Lower lobe of right lung (tissue), 2 donors: ENCODE measurements at places on chromosomes 7 and 10. TPM values are rescaled to one million over a fixed set of nuclear protein-coding genes. Genes with fewer than 3 reads are reported as not detected.

DNA sequence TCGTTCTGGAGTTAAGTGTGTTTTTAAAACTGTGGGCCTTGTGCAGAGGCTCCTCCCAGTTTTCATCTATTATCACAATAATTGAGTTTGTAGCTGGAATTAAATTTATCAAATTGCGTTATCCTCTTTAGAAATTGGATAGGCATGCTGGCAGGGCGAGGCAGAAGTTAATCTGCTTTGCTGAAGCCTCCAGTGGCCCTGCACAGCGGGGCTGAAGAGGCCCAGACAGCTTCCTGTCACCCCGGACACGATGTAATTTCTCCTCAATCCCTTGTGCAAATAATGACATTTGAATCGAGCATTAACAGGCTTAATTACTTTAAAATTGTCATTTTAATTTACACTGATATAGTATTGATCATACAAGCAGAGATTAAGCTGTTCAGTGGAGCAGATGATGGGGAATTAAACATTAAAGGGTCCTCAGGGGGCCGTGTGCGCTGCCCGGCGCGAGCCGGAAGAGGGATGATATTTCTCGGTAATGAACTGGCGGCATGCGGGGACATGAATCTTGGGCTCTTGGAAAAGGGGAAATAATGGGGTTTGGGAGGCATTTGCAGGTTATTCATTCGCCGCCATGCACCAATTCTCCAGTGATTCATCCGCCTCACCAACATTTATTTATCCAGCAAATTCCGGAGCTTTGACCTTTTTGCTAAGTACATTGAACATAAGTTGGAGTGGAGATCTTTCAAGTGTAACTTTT lies 118.5 kb downstream of the NKX6-2 start:
- DNase-seq = peak; percentile 35
- peaks cover 11% of the 10 kb centered on the region for H3K4me1 ChIP-seq
- peak overlapping the region; percentile 36 for H3K27ac ChIP-seq
- no peaks in the 10 kb centered on the region for H3K36me3 ChIP-seq
- H3K4me3 ChIP-seq = no peak overlapping the region
- no peaks in the 10 kb centered on the region for H3K27me3 ChIP-seq

Gene PRF1
- 29.5 TPM for total RNA-seq

DNA sequence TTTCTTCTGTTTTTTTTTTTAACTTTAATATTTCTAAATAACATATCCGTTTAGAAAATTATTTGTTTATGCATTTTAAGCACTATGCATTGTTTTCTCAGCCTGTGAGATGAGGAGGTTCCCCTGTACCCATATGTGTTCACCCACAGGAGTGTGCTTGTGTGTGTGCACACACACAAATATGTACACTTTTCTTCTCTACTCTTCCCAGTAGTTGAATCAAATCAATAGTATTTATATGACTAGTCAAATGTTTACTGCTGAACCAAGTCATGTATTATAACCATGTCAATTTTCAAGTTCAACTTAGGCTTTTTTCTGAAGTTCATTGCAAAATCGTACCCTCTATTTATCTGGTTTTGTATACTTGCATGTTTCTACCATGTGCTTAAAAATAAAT lies 37.3 kb downstream of the HDAC9 start:
- H3K4me3 ChIP-seq = no peak overlapping the region
- H3K27ac ChIP-seq = no peak overlapping the region
- DNase-seq = no peak
- H3K36me3 ChIP-seq = no peaks in the 10 kb centered on the region
- no peaks in the 10 kb centered on the region for H3K4me1 ChIP-seq

DNA sequence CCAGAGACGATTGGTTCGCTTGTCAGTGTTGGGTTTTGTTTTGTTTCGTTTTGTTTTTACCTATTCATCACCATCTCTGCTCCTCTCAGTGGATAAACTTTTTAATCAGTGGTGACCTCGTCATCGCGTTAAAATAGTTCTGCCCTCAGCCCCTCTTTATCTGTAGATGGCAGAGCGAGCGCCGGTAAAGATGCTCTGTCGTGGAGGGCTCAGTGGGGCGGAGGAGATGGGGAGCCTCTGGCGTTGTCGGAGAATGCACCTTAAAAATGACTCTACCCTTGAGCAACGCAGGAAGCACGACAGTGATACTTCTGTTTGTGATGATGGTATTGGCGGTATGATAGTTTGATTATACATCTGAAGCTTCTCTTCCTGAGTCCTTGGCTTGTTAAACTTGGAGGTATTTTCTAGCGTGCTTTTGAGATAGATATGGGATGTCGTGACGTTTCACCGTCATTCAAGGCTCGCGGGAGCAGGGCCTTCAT lies 554 bp downstream of the CSGALNACT2 start:
- peak overlapping the region; percentile 96 for H3K27ac ChIP-seq
- no peak for DNase-seq
- no peaks in the 10 kb centered on the region for H3K27me3 ChIP-seq
- no peaks in the 10 kb centered on the region for H3K36me3 ChIP-seq
- peak overlapping the region; percentile 95 for H3K4me3 ChIP-seq
- H3K4me1 ChIP-seq = peaks cover 44% of the 10 kb centered on the region

GRCh38 chr10:90125456-90126255 lies 424.3 kb downstream of the KIF20B start:
- H3K4me1 ChIP-seq = no peaks in the 10 kb centered on the region
- H3K4me3 ChIP-seq = no peak overlapping the region
- no peaks in the 10 kb centered on the region for H3K36me3 ChIP-seq
- no peak for DNase-seq
- H3K27ac ChIP-seq = no peak overlapping the region
- H3K27me3 ChIP-seq = no peaks in the 10 kb centered on the region

GRCh38 chr10:129020651-129021330 lies 446.2 kb upstream of the MGMT start:
- H3K36me3 ChIP-seq = no peaks in the 10 kb centered on the region
- DNase-seq = no peak
- H3K4me3 ChIP-seq = no peak overlapping the region
- peaks cover 4% of the 10 kb centered on the region for H3K4me1 ChIP-seq

- H3K27me3 ChIP-seq = no peaks in the 10 kb centered on the region
- H3K4me3 ChIP-seq = no peak overlapping the region
- no peak for DNase-seq
- no peaks in the 10 kb centered on the region for H3K4me1 ChIP-seq
These were observed 202.0 kb upstream of the SEMA3C start for GRCh38 chr7:81120803-81121202.

GRCh38 chr7:149220534-149220933 lies 18.9 kb upstream of the ZNF212 start:
- DNase-seq = no peak
- no peak overlapping the region for H3K4me3 ChIP-seq
- no peaks in the 10 kb centered on the region for H3K4me1 ChIP-seq
- H3K27me3 ChIP-seq = no peaks in the 10 kb centered on the region

DNA sequence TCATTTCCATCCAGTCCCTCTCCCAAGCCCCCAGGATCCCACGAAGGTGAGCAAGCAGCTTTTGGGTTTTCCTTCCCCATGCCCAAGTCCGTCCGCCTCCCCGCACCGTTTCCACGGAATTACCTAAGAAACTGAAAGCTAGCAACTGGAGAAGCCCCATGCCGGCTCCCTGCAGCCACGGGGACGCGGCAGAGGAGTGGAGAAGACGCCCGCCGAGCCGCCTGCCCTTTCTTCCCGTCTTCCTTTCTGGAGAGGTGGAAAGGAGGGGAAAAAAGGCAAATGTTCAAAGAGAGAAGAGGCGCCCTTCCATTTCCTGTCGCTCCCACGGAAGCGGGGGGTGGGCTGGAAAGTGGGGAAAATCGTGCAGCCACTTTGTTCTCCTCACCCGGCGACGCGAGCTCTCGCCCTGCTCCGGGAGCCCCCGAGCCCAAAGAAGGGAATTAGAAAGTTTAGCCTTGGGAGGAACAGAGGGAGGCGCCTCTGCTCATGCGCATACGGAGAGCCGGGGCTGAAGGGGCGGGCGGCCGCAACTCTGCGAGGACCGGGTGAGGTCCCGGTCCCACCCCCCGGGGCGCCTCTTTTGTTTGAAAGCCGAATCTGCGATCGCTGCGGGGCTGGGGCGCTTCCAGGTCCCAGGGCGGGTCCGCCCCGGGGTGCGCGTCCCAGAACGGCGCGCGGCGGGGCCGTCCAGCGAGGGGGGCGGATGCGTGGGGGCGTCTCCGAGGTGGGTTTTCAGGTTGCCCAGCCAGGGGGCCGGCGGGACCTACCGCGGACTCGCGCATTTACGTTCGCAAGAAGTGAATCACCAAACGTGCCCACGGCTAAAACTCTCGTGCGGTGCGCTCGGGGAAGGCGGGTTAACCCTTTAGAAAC lies at the start of gene LAMB1:
Gene LAMB1, minus strand, starts transcription at position 436 of the 873 bp plus-strand sequence. Its CDS starts 276 bp downstream, at position 160.
- H3K4me3 ChIP-seq = peak within 1 kb of the TSS; percentile 69
- peak within 1 kb of the TSS; percentile 82 for H3K27ac ChIP-seq
- H3K27me3 ChIP-seq = peaks cover 34% of the 10 kb centered on the region
- DNase-seq = peak; percentile 60
- H3K4me1 ChIP-seq = peaks cover 48% of the 10 kb centered on the region

DNA sequence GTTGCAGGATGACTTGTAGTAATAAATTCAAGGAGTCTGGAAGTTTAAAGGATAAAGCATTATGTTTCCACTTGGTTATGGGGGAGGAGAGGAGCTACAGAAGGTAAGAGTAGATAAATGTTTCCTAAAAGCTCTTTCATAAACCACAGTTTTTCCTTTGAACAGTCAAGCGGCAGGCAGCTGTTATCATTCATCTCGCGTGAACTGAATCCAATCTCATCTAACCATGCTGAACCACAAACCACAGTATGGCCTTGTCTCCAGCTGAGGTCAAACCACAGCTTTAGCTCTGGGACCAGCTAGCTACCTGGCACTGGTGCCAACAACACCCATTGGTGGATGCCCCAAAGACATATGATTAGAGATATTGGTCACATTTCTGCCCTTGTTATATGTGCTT lies 63.3 kb downstream of the NOC3L start:
- no peak overlapping the region for H3K4me3 ChIP-seq
- no peaks in the 10 kb centered on the region for H3K27me3 ChIP-seq
- H3K36me3 ChIP-seq = peaks cover 5% of the 10 kb centered on the region
- no peak overlapping the region for H3K27ac ChIP-seq
- no peak for DNase-seq

- no peaks in the 10 kb centered on the region for H3K27me3 ChIP-seq
- peak overlapping the region; percentile 87 for H3K27ac ChIP-seq
- DNase-seq = no peak
These were observed 17.0 kb upstream of the TRIM8 start for GRCh38 chr10:102627291-102627735.
